Ammon's horn (tissue), 1 donor: ENCODE measurements at places on chromosomes 12 and 14.
A peak's percentile ranks its signal among the peaks of the same experiment; 100 is the strongest.

DNA sequence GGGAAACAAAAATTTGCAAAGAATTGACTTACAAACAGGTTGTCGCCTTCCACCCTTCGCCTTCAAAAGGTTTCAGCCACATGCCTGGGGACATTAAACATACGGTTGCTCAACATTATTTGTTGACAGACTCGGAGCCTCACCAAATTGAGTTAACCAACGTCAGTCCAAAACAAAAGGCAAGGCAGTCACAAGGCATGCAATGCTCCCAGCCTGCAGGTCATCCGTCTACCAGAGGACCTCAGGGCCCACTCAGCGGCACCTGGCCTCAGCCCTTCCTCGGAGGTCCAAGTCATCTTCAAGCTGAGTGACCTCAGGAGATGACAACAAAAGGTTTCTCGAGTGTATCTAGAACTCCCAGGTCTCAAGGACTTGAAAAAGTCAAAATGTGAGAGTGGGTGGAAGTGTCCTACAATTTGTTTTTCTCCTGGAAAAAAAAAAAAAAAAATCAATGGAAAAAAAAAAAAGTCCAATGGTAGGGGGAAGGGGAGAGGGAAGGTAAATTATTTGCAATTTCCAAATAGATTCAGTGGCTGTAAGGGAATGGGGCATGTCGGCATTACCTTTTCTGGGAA lies 64.3 kb downstream of the KDM2B start:
- DNase-seq = no peak

DNA sequence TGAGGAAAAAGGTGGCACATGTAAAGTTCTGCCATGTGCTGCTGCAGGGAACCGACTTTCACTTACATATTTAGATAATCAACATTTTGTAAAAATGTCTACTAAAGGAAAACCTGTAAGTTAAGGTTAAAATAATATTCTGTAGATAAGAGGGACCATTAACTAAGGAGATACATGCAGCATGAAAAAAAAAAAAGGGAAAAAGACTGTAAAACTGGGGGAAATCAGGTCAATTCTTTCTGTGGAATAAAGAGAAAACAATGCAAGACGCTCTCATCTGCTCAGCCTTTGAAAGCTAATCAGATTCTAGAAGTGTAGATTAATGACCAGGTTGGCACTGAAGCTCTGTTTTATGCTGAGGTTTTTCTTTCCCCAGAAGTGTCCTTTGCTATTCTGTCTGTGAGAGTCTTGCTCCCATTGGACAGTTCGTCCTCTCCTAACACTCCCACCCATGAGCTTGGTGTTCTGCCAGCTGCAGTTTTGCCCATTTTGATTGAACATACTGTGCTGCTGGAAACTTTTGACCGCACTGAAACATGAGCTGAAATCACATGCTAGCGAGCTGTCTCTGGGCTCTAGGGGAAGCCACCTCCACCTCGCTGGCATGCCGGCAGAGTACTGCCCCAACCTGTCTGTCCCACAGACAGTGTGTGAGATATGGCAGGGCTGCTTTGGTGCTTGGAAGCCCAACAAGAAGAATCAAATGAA lies 39.7 kb downstream of the PPTC7 start:
- peak; percentile 71 for DNase-seq

- DNase-seq = no peak
These were observed 71.3 kb downstream of the PHLDA1 start for GRCh38 chr12:75960086-75960910.

- DNase-seq = no peak
These were observed 30.9 kb downstream of the RTRAF start for GRCh38 chr14:52020161-52020714.

GRCh38 chr14:55889124-55889523 lies 229.1 kb upstream of the PELI2 start:
- DNase-seq = no peak

DNA sequence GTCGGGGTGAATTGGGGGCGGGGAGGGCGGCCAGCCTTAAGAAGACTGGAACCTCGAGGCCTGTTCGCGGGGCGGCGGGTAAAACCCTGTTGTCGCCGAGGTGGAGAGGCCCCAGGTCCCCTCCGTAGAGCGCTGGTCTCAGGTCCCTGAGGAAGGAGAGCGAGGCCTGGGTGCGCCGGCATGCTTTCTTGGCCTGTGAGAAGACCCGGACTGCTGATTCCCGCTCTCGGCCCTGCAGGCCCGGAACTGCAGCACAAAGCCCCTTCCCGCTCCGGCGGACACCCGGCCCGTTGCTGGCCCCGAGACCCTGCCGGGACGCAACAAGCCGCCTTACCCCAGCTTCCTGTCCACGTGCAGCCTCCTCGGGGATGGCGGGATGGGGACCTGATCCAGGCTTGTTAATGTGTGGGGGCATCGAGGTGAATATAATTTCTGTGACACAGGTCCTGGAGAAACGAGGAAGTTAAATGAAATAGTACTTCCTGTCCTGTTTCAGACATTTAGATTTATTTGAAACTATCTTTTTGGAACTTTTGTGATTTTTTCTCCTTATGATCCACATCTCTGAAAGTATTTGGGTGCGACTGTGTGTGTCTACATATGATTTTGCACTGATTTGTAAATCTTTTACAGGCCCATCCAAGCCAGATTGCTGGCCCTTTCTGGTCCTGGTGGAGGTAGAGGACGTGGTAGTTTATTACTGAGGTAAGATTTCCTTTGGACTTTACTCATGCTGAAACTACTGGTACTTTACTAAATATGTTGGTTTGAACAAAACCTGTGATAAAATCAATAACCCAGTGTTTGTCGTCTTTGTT lies 600 bp downstream of the PNN start:
- no peak for DNase-seq

DNA sequence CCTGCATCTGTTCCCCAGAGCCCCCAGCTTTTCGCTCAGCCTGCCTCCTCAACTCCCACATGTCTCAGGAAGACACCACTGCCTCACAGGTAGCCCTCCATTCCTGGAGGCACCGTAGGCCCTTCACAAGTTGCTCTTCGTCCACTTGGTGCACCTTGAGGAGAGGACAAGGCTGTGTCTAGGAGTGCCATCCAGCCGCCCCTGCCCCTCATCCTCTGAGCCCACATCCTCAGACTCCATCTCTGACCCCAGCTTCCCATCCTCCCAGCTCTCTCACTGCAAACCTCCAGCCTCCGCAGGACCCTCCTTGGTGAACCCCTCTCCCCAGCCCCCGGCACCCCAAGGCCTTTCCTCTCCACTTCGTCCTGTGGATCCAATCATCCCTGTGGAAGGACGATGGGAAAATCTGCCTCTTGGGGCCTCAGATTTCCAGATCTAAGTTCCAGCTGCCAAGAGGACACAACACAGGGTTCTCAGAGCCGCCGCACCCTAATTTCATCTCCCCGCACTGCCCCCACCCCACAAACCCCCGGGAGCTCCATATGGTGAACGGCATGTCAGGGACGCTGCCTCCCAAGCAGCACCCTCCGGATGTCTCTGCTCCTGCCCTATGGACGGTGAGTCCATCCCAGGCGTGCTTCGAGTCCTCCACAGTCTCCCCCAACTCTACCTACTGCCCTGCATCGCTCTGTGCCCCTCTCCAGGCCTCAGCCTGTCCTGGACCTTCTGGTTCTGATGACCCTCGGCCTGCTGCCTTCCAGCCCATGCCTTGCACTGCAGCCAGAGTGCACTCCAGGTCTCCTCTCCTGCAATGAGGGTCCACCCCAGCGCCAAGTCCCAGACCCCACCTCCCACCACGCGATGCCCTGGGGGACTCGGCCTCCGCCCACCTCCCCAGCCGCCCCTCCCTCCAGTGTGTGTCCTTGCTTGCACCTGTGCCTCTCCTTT lies 314.1 kb upstream of the DIO3 start:
- no peak for DNase-seq

DNA sequence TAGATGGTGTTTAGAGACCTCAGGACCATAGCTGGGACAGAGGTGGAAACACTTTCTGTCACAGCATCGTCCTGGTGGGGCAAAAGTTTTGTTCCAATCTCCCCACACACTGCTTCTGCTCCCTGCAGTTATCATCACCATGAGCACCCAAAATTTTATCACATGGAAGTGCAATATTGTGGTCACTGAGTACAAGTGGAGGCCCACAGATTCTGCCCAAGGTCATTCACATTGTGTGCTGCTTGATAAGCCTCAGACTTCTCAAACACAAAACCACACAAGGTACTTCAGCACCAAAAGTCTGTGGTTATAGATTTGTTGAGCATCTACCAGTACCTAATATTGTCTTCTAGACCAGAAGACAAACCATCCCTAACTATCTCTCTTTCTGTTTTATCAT lies 554 bp upstream of the KRT77 start:
- no peak for DNase-seq

DNA sequence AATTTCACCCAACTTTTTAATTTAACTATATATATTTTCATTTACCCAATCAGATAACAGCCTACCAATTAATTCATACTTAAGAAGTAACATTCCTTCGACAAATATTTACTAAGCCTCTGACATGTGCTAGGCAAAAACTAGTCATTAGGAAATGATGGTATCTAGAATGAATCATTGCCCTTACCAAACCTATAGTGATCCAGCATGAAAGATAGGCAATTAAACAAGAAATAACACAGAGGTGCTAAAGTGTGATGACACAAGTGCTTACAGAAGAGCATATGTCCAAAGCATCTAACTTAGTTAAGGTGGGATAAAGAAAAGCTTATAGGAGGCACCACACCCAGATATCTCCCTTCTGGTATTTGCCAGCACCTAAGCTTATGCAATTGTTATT lies 166.5 kb upstream of the RASSF8 start:
- DNase-seq = no peak

- DNase-seq = no peak
These were observed 30.0 kb downstream of the CEP83 start for GRCh38 chr12:94429633-94430032.

- no peak for DNase-seq
These were observed 83.7 kb downstream of the HEATR5A start for GRCh38 chr14:31336646-31337045.

DNA sequence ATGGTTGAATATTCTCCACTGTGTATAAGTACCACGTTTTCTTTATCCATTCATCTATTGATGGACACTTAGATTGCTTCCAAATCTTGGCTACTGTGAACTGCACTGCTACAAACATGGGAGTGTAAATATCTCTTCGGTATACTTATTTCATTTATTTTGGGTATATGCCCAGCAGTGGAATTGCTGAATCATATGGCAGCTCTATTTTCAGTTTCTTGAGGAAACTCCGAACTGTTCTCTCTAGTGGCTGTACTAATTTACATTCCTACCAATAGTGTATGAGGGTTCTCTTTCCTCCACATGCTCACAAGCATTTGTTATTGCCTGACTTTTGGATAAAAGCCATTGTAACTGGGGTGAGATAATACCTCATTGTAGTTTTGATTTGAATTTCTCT lies 623.1 kb upstream of the LRFN5 start:
- peak; percentile 4 for DNase-seq

- no peak for DNase-seq
These were observed 5.1 kb upstream of the MIS18BP1 start for GRCh38 chr14:45258073-45258472.

DNA sequence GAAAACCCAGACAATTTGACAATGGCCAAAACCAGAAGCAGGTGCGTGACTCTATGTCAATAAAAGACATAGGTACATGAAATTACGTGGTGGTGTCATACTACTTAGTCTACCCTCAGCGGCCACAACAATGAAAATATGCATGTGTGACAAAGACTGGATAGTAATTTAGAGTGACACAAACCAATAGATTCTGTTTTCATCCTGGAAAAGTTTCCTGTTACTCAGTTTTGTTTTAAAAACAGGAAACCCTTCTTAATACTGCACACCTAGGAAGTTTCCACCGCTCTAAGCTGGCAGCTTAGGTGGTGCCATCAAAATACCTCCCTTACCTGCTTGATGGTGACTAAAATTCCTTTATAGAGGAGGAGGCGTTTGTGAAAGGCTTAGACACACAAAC lies 15.1 kb downstream of the POU6F1 start:
- no peak for DNase-seq

DNA sequence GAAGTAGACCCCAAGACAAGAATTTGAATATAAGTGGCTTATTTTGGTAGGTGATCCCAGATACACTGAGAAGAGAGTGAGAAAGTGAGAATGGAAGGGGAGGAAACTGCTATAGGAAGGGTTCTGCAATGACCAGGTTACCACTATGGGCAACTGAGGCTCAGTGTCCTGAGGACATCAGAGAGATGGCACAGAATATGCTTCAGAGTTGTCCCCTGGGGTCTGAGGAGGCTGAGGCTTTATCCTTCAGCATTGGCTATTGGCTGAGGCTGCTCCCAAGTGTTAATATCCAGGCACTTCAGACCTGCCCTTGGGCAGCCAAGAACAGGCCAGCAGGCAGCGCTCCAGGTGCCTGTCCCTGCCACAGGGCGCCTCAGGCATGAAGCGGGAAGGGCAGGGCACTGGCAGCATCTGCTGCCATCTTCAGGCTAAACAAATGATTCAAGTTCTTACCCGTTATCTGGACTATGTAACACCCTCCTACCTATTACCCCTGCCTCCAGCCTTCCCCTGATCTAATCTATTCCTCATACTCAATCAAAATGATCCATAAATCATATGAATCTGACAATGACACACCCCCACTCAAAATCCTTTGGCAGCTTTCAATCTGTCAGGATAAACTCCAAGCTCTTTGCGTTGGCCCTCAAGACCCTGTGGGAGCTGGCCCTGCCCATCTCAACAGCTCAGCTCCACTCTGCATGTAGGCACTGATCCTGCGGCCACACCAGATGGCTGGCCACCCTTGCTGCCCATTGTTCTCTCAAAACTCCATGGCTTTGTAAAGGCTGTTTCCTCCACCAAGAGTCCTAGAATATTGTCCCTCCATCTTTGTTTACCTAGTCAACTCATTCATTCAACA lies 42.4 kb downstream of the CKAP4 start:
- peak; percentile 55 for DNase-seq

- no peak for DNase-seq
These were observed 102.5 kb upstream of the PRICKLE1 start for GRCh38 chr12:42691991-42692557.

DNA sequence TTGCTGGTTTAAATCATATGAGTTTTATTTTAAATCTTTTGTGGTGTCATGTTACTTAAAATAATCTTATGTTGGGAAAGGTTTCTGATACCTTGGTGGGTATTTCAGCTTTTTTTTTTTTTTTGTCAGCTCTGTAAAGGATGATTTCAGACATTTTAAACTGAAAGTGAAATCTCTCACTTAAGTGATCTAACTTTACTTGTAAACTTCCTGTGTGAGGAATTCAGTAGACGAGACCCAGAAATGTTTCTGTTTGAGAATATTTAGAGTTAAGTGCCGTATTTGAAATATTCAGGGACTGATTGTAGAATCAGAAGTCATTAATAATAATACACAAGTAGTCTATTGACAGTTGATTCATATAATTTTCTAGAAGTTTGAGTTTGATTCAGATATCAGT lies 37.8 kb downstream of the PROX2 start:
- no peak for DNase-seq

- no peak for DNase-seq
These were observed 14.4 kb downstream of the TSPAN9 start for GRCh38 chr12:3091382-3092241.

- peak; percentile 55 for DNase-seq
These were observed 768 bp downstream of the CEP170B start for GRCh38 chr14:104865631-104866441.

GRCh38 chr12:26156201-26156871 lies 31.5 kb upstream of the BHLHE41 start:
- DNase-seq = no peak
